ENCODE measurements at places on chromosomes 1 and 21.

DNA sequence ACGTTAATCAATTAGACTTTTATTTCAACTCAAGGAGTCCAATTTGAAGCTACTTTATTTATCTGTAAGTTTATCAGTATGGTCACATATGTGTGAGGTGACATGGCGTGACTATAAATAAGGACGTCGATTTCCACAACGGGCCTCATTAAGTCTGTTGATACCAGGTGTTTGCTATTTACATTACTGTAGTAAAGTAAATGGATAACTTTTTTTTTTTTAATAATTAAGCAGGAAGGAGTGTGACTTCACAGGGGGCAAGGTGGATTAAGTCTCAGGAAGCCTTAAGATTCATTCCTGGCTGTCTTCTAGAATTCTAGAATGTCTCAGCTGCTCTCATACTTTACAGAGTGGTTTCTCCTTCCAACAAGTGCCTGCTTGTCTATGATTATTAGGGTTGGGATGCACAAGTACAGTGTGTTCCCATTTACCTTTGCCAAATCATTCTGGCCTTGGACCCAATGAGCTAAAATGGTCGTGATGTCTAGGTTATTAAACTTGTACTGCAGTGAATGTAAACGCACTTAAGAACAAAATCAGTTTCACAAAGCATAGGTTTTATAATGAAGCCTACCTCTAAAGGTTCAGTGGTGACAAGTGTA is 15.5 kb downstream of the MAP3K7CL start:
- no peak for DNase-seq

DNA sequence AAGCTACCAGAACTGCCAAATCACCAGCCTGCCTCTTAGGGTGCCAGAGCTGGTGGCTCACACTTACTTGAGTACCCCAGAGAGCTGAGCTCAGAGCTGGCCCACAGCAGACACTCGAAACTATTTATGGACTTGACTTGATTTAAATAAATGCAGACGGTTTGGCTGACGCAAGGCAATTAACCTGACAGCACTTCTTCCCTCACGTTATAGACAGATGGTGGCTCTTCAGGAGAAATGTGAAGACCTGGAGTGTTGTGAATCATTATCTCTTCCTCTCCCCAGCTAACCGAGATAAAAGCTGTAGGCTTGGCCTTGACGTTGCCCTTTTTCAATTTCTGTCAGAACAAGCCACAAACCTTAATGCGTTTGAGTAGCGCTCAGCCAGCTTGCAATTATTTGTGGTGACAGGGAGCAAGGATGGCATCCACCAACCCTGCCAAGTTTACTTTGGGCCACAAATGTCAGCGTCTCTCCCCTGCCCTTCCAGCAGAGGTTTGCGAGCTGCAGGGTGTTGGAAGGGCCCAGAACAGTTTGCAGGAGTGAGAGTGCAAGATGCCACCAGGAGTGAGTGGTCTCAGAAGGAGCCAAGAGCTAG is 34.0 kb upstream of the BCAR3 start:
- DNase-seq: no peak

DNA sequence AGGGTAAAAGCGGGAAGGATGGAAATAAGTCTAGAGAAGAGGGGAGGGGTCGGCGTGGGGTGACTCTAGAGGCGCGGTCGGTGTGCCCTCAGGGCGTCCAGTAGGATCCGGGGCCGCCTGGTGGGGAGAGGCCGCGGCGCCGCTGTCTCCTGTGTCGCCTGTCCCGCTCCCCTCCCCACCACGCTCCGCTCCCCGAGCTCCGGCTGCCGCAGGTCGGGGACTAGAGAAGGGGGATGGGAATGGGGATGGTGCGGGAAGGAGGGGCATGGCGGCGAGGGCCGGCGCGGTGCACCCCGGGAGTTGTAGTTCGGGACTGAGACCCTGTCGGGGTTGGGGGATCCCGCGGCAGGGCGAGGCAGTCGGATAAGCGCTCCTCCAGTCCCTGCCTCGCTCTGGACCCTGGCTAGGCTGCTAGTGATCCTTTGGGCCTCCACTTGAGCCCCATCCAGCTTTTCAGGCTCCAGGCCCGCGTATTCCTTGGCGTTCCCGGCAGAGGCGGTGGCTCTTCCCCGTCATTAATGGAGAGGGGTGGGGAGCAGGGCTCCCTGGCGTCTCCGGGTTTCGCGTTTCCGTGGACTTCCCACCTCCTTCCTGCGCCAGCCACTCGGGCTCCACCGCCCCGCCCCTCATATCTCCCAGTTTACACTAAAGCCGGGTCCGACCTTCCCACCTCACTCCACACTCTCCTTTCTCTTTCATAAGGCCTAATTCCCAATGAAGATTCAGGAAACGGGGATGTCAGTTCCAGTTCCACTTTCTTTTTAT is at the start of gene ENTREP3:
Gene ENTREP3, minus strand, starts transcription at position 241 of the 765 bp plus-strand sequence. CDS start 606 bp downstream, outside the sequence.
- peak; percentile 61 for DNase-seq

DNA sequence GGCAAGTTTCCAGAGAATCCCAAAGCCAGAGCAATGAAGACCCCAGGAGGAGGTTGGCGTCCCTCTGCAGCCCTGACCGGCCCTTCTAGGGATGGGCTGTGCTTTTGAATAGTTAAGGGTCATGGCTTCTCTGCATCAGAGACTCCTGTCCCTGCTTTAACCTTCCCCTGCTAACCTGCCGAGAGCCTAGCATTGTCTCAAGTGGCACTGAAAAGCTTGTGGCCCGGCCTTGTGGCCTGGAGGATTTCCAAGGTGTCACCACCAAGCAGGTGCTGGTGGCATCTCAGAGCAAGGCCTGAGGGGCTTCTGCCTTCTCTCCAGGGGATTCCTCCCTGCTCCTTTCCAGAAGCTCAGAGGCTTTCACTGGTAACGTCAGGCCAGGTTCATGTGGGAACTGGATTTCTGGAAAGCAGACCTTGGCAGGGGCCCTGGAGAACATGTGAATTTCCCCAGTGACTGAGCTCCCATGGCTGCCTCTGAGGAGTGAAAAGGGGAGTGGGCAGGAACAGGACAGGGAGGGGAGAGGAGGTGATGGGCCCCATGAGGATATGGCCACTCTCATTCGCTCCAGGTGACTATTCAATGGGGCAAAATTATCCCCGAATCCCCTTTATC is 409.9 kb downstream of the PTPRU start:
- DNase-seq: no peak

DNA sequence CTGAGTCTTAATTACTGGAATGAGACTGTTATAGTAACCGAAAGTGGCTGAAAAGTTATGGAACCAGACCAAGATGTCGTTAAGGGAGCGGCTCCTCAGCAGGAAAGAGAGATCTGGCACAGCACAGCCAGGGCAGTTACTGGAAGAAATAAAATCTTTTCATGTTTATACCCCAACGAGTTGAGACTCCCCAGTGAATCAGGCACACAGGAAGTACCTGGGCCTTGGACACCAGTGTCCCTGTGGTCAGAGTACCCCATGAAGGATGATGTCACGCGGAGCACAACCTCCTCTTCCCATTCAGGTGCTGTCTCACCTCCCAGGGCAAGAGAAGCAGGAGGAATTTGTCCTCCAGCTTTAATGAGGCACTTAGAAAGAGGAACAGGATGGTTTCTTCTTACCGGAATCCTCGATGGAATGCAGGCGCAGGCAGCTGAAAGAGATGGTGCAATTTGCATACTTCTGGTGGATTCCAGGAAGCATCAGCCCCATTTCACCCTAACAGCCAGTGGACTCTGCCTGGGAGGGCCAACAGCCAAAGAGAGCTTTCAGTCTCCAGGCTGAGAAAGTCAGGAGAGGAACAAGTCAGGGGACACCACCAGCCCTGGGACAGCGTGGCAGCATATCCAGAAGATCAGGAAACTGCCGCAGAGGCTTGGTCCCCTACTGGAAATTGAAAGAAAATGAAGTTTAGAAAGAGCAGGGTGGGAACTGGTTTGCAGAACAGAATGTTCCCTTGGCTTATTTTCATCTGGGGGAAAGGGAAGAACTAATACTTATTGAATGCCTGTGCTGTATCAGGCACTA is 35.9 kb upstream of the CTTNBP2NL start:
- DNase-seq: no peak

DNA sequence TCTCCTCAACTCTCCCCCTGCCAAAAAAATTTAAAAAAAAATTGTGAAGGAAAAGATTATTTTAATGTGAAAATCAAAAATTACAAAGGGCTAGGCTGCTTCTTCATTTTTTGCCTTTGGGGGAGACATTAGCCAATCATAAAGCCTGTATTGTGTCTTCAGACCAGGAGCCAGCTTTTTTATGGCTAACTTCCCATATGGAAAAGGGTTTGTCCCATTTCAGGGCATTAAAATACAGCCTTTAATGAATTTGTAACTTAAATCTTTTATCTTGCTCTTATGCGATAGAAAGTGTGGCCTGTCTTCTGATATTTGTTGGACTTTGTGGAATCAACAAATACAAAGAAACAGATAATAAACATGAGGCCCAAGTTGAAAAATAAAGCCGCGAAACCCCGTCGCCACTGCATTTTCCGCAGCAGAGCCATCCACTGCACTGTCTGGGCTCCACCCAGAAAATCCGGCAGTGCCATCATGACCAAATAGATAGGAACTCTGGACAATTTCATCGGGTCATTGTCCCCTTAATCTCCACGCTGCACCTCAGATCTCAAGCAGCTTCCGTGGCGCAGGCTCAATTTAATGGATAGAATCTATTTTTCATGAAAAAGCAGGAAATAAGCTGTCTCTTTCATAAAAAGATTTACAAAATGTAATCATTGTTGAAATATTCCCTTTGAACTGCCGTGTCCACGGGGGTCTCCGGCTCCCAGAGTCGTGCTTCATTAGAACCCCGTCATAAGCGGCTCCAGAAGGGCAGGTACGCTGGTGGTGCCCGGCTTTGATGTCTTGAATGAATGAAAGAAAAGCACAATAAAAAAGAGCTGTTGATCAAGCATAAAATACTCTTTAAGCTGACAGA is 277.6 kb downstream of the TM2D1 start:
- DNase-seq: no peak

- no peak for DNase-seq
Measured at GRCh38 chr1:98179151-98179773, 258.4 kb upstream of the DPYD start.

DNA sequence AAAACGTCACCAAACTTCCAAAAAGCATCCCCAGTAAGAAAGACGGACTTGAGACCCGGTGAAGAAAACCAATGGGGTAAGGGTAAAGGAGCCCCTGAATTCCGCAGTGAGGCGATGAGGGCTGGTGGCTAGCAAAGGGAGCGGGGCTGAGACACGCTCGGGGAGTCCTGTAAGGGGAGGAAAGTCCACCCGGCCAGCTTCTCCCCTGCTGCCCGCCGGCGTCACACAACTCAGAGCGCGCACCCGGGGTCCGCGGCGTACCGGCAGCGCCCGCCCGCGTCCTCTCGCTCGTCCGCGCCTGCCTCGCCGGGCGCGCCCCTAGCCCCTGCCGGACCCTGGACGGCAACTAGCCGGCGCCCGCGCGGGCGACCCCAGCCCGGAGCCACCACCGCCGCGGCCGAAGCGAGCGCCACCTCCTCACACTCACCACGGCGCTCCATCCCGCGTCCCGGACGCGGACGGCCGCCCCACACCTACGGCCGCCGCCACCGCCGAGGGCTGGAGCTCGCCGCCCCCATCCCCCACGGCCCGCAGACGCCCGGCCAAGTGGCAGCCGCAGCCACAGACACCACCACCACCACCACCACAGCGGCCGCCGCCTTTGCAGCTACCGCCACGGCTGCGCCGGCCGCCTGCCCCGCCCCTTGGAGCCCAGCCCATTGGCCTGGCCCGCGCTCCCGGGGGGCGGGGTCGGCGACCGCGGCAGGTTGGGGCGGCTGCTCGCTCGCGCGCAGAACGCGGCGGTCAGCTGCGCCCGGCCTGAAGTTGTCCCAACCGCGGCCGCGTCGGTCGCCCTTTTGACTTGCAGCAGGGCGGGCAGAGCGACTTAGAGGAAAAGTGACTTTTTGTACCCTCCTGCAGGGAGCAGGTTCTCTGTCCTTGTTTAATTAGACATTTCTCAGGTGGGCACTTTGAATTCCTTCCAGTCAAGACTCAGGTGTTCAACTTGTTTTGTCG is 10.0 kb upstream of the ARHGAP29 start:
- DNase-seq: no peak

DNA sequence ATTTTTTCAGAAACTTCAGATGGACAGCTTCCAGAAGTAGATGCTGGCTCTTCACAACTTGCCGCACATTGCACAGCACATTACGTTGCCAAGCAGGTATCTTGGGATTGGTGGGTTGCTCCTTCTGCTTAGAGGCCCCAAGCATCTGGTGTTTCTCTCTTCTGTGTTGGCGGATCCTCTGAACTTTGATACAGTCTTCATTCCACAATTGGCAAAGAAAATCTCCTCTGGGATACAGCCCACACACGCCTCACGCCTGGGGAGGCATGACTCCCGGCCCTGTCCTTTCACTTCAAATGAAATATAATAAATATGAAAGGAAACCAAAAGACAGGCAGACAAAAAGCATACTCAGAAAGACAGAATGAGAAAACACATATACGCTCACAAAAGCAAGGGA is 72.3 kb upstream of the PPP2R5A start:
- DNase-seq: no peak

DNA sequence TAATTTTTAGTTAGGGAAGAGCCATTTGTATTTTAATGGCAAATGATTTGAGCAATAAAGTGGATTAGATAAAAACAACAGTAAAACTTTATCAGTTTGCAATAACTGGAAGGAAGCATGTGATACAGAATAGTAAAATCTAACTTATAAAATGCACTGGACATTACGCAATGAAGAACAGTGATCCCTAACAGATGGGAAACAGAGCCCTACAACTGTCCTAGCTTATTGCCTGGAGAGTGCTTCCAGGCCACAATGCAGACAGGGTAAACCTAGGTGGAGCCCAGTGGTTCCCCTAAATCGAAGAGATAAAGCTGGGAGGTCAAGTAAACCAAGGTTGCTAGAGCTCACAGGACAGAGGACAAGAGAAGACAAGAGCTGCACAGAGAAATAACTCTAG is 7.0 kb downstream of the OMA1 start:
- DNase-seq: no peak

- no peak for DNase-seq
Measured at GRCh38 chr1:20147846-20148570, 8.9 kb downstream of the PLA2G2F start.

DNA sequence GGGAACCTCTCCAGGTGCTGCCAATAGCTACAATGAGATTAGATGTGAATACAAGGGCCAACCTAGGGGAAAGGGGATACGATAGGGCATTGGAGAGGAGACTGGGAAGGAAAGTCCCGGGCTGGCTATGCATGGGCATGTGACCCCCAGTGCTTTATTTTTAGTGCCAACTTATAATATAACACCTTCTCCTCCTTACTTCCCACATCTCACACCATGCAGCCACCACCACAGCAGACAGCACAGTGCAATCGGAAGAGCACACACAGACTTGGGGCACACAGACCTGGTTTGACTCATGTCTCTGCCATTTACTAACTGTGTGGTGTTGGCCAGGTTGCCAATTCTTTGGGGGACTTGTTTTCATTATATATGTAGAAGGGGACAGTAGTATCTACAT is 85.4 kb downstream of the TOMM20 start:
- DNase-seq: no peak

- no peak for DNase-seq
Measured at GRCh38 chr1:202254454-202255252, 61.1 kb downstream of the LGR6 start.

GRCh38 chr1:157090196-157090647 is 9.4 kb downstream of the ETV3L start:
- DNase-seq: peak; percentile 83

Measured in activated CD8-positive, alpha-beta memory T cell treated with anti-CD3 and anti-CD28 coated beads for 1 hour (primary cell).